Small intestine (tissue), 16 donors: ENCODE measurements at places on chromosomes 7 and 10. TPM values are rescaled to one million over a fixed set of nuclear protein-coding genes. Genes with fewer than 3 reads are reported as not detected.

GRCh38 chr7:129202058-129202777 is 13.8 kb downstream of the SMO start:
- no peak for DNase-seq

DNA sequence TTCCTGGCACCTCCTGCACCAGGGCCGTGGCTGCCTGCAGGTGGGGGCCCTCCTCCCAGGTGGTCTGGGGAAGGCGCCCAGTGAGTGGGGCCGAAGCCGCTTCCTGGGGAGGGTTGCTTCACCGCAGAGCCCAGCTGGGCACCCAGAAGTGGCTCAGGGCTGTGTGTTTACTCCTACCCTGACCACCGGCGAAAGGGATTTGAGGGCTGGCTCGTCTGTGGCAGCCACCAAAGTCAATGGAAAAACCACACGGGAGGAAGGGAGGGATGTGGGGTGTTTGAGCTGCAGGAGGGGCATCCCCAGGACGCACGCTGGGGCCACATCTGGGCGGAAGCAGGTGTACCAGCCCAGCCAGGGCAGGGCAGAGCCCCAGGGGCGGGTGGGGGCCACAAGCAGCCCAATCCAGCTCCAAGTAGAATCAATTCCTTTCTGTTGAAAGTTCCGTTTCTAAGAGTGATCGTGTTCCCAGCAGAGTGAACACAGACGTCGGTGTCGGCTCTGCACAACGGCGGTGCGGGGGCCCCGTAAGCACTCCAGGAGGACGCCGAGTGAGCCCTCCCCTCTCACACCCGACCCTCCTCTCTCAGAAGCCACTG is 69.9 kb downstream of the FOXL3 start:
- no peak for DNase-seq

GRCh38 chr10:7243873-7244272 is 167.0 kb downstream of the SFMBT2 start:
- DNase-seq = no peak

GRCh38 chr7:36795451-36796021 is 71.2 kb upstream of the AOAH start:
- peak; percentile 74 for DNase-seq

GRCh38 chr7:98617960-98618418 is 904 bp downstream of the NPTX2 start:
- no peak for DNase-seq

- peak; percentile 37 for DNase-seq
These were observed 55.8 kb downstream of the HBP1 start for GRCh38 chr7:107224374-107225223.

DNA sequence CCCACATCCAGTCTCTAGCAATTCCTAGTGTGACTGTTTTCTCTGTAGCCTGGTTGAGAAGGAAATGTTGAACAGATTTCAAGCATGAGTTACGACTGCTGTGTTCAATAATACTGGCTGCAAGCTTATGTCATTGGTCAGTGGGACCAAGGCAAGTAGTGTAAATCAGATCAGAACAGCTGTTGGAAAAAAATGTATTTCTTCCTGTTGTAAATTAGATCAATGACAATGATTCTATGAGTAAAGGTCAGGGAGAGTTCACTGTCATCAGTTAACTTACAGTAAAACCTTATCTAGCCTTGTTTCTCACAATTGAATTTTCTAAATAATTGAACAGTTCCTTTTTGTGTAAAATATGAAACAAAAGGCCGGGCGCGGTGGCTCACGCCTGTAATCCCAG is 6.7 kb downstream of the OTUD1 start:
- no peak for DNase-seq

DNA sequence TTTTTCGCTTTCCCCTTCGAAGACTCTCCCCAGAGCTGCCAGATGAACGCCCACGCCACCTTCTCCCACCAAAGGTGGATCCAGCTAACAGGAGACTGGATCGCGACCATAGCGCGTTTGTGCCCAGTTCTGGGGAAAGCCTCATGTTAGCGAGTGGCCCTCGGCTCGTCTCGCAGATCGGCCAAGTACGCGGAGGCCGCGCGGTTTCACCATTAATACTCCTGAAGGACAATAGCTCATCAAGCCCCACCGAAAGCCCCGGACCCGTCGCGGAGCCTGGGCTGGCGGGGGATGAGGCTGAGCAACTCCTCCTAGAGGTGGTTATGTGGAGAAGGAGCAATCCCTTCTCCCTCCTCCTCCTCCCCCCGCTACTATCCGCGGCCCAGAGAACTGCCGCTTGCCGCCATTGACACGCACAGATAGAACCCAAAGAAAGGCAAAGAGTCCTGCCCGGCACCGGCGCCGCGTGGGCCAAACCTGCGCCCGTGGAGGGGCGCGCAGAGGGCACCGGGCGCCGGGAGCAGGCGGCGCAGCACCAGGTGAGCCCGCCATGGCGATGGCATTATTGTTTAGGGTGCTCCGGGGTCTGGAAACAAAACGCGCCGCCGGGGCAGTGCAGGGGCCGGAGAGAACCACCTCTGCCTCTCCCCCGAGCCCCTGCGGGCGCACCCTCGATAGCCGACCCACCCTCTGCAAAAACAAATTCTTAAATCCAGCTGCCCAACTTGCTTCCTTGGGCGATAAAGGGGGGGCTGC is at the start of gene MACROH2A2:
Gene MACROH2A2 (plus strand): TSS at position 385 of the 756 bp plus-strand sequence. CDS start 22,813 bp downstream, outside the sequence.
- peak; percentile 66 for DNase-seq

- no peak for DNase-seq
These were observed 205.4 kb downstream of the ARHGAP12 start for GRCh38 chr10:31723106-31723750.

- DNase-seq = no peak
These were observed 218.5 kb downstream of the TCF7L2 start for GRCh38 chr10:113168584-113168983.

- DNase-seq = no peak
These were observed 12.7 kb upstream of the AMZ1 start for GRCh38 chr7:2675256-2675764.

DNA sequence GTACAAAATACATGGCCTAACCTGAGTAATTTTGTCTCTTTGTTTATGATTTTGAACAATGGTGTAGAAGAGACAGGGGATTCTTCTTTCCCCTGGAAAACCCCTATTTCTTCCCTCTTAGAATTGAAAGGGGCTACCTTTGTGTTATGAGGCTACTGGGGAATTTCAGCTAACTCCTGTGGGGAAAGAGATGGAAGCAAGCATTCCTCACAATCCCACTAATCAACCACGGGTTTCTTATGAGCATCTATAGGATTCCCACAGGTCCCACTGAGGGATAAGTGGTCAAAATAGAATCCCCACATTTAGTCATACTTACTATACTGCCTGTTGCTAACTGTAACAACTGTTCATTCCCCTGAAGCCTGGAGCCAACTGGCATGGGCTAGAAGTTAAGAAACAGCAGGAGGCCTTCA is 32.2 kb upstream of the ITGB8 start:
- DNase-seq = no peak

DNA sequence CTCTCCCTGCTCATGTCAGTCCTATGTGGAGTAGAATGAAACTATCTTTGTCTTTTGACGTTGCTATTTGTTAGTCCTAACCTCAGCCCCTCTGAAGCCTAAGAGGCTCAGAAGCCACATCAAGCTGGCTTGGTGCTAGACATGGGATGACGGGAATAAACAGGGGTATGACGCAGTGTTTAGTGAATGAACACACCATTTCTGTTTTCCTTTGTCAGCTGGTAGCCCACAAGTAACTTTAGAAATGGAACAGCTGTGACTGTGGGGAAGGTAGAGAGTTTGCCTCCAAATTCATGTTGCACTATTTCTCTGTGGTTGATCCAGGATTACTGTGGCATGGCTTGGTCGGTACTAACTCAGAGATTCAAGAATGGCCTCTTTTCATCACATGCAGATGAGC is 31.3 kb downstream of the COX15 start:
- DNase-seq = no peak

DNA sequence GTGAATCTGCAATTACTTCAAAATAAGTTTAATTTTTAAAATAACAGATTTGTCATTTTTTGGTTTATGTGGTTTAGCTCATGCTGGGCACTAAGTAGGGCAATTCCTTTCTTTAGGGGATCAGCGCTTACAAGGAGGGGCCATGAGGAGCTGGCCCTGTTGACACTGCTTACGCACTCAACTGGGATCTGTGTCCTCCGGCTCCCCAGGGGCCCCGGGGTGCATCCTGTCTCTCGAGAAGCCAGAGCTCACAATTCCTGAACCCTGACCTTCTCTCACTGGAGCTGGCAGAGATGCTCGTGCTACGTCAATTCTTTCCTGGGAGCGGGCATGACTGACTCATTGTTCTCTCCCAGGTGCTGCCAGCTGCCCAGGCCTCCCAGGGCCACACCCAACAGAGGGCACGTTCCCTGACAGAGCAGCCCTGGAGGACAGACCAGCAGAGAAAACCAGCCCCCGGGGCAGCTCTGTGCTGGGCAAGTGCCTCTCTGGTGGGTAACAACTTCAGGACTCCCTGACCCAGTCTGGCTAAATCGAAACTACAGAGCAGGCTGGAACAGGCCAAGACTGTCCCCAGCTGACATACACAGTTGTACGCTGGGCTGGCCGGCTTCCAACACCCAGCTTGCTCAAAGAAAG is 36.8 kb downstream of the CTBP2 start:
- DNase-seq = peak; percentile 76

- peak; percentile 54 for DNase-seq
These were observed 34.0 kb downstream of the DNAJB12 start for GRCh38 chr10:72320676-72321247.

GRCh38 chr10:17788646-17789045 is 20.5 kb upstream of the MRC1 start:
- no peak for DNase-seq

DNA sequence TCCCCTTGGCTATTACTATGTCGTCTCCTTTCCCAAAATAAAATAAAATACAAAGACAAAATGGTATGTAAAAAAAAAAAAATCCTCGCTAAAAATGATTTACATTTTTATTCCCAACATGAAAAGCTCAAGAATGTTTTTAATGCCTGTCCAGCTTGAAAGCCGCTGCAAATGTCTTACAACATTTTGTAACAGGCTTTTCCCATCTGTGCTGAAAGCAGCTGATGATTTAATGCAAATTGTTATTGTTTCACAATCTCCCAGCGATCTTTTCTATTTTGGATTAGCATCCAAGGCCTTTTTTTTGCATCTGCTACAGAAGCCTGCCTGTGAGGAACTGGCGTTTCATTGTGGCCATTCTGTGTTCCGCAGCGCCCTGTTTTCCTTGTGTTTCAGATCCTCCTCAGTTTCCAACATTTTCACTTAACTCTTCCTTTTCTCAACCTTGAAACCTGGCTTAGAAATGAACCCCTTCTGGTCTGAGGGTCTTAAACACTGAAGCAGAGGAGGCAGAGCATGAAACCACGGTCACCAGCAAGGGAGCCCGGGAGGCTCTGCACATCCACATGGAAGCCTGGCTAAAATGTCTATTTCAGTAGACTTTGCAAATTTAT is 712.1 kb downstream of the PARD3 start:
- peak; percentile 7 for DNase-seq

DNA sequence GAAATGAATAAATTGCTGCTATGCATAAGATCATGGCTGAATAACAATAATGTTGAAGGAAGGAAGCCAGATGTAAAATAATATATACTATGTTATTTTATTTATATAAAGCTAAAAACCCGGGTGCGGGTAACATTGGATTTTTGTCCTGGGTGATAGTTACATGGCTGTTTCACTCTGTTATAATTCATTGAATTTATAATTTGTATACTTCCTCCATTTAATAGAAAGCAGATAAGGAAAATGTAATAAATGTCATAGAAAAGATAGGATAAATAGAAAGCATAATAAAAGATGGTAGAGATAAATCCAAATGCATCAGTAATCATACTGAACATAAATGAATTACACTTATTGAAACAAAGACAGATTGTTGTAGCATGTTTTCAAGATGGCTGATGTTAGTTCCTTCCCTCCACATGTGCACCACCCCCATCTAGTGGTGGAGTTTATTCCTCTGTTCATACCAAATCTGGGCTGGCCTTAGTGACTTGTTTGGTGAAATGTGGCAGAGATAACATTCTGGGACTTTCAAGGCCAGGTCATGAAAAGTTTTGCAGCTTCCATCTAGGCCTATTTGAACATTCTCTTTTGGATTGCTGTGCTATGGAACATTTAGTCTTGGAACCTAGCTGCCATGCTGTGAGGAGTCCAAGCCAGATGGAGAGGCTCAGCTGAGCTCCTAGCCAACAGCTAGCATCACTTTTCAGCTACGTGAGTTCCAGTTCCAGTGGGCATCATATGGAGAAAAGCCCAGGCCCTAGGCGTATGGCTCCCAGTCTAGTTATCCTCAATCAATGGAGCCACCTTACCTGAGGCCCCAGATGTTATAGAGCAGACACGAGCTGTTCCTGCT is 46.9 kb downstream of the AHCYL2 start:
- peak; percentile 64 for DNase-seq

DNA sequence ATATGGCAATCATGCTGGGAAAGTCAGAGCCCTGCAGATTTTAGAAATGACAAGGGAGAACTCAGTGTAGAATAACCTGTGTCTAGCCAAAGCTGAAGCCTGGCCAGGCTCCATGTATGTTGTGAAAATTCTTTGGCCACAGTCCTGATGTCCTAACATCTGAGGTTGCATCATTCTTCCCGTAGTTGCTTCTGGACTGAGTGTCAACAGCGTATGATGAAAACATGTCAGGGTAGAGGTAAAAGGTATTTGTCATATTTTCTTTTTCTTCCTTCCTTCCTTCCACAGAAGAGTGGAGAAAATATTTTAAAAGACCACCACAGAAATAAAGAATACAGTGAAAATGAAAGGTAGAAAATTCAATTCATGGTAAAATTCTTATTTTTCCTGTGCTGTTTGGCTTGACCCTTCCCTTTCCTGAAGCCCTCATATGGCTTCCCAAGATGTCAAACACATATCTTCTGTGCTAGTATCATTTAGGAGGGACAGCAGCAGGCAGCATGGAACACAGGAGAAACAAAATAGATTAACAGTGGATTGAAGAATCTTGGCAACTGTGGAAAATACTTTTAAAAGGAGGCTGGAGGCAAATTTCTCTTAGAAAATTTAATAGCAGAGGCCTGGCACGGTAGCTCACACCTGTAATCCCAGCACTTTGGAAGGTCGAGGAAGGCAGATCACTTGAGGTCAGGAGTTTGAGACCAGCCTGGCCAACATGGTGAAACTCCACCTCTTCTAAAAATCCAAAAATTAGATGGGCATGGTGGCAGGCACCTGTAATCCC is 18.9 kb upstream of the NRBF2 start:
- DNase-seq = no peak

GRCh38 chr10:60820093-60820754 is 41.9 kb downstream of the CDK1 start:
- no peak for DNase-seq

GRCh38 chr7:90404777-90405176 is 1.5 kb downstream of the CLDN12 start:
- no peak for DNase-seq

- peak; percentile 32 for DNase-seq
These were observed 142.5 kb downstream of the WDR37 start for GRCh38 chr10:1198453-1199344.

GRCh38 chr7:79403451-79403850 is 50.0 kb downstream of the MAGI2 start:
- DNase-seq = no peak

Gene NEBL
- polyA plus RNA-seq = 1.5 TPM

Gene ZNF117
- 0.27 TPM for polyA plus RNA-seq

Gene LIPN
- polyA plus RNA-seq = not detected

Gene AKR1D1
- polyA plus RNA-seq = not detected

Gene HOXA1
- polyA plus RNA-seq = not detected

Gene CLCN1
- polyA plus RNA-seq = not detected

Gene TRIM24
- 37.3 TPM for polyA plus RNA-seq

Gene CCDC172
- polyA plus RNA-seq = not detected

Gene H2BK1
- not detected for polyA plus RNA-seq

Gene BICC1
- polyA plus RNA-seq = 0.81 TPM

Gene TMEM196
- not detected for polyA plus RNA-seq
